ENCODE measurements at places on chromosomes 5 and 9. TPM values are rescaled to one million over a fixed set of nuclear protein-coding genes. Genes with fewer than 3 reads are reported as not detected.

- no peak for DNase-seq
Observed at GRCh38 chr9:130111786-130112537, 58.3 kb downstream of the GPR107 start.

Gene PAEP
- total RNA-seq = not detected

DNA sequence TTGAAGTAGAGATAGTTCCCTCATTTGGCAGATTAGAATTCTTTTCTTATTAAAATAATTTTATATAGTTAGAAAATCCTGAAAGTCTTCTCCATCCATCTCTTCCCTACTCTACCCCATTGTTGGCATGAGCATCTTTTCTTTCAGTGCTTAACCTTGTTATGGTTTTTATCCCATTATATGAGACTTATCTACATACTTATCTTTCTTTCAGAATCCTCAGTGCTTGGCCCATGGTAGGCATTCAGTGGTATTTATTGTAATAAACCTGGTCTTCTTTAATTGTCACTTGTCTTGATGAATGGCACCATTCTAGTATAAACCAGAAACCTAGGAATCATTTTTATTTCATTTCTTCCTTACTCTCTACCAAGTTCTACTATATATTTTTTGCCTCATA is 169.8 kb upstream of the TLX3 start:
- DNase-seq = no peak

GRCh38 chr9:131539223-131539923 is 6.0 kb upstream of the PRRT1B start:
- DNase-seq = no peak

Gene PCDHGA2
- total RNA-seq = 19.4 TPM

DNA sequence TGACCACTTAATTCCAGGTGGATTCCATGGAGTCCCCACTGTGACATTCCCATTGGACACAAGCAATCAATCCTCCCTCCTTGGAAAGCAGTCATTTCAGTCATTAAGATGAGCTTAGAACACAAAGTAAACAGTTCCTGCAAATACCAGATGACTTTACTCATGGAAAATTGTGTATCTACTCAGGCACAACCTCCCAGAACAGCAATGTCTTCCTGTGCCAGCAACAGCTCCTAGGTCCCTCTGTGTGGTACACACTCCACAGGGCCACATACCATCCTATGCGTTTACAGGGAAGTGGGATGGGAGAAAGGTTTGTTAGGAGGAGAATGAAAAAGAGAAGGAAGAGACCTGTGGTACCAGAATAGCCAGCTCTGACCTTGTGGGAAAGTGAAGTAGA is 53.7 kb downstream of the MTMR12 start:
- DNase-seq = no peak

GRCh38 chr5:92852219-92852618 is 728.8 kb downstream of the NR2F1-AS1 start:
- no peak for DNase-seq

Gene SCGB3A2
- not detected for total RNA-seq

Gene SIT1
- not detected for total RNA-seq

- peak; percentile 20 for DNase-seq
Observed at GRCh38 chr9:117403403-117403811, 11.4 kb downstream of the ASTN2 start.

DNA sequence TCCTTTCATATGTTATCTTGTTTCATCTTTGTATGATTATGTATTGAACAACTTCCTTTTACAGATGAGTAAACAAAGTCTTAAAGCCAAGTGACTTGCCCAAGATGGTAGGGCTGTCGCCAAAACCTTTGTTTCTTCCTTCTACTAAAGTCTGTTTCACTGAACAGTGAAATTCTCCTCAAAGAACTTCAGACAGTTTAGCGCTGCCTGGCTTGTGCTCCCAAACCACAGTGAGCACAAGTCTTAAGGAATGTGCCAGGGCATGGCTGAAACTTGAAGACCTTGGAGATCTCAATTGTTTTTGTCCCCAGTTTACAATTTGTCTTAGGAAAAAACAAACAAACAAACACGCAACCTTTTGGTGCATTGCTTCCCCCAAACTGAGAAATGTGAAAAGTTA is 273.5 kb downstream of the CRB2 start:
- no peak for DNase-seq

DNA sequence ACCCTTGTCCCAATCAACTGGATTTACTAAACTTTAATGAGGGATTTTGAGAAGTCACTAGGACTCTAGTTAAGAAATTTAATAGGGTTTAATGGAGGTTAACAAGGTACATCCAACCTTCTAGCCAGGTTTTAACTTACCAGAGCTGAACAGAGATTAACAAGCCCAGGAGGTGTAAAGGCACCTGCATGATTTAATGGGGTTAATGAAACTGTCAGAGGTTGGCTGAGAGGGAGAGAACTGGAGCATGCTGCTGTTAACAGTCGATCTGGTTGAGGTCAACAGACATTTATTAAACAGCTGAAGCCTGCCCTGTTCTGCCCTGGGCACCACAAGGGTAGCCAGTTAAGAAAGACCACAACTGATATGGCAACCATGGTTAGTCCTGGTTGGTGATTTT is 13.6 kb downstream of the HAND1 start:
- no peak for DNase-seq

Gene CATSPER3
- 11.8 TPM for total RNA-seq

- no peak for DNase-seq
Observed at GRCh38 chr9:84493284-84493947, 152.9 kb upstream of the SLC28A3 start.

Gene NOTCH1
- total RNA-seq = 34.1 TPM

All from testis (tissue), 5 donors.